ENCODE measurements at places on chromosomes 12 and 14.
A peak's percentile ranks its signal among the peaks of the same experiment; 100 is the strongest.

DNA sequence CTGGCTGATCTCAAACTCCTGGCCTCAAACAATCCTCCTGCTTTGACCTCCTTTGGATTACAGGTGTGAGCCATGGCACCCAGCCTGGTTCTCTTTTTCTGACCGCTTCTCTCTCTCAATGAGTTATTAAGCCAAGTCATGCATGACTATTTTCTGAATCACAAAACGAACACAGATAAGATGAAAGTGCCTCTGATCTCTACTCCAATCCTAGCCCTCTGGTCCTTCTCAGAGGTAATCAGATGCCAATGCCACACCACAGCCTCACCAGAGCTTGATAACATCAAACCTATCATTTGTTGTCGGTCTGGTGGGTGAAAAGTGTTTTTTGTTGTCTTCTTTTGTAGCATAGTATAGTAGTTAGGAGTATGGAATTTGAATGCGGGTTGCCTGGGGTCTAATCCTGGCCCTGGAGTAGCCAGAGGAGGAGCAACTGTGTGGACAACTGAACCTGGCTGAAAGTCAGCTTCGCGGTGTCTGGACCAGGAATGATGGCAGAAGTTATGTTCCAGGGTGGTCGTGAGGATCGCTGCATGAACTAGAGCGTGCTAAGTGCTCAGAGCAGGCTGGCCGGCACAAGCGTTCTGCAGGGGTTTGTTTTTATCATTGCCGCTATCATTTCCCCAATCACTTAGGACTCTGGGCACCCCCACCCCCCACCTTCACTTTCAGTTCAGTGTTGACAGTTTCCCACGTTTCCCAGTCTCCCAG lies 77.9 kb downstream of the SPRING1 start:
- DNase-seq: no peak

DNA sequence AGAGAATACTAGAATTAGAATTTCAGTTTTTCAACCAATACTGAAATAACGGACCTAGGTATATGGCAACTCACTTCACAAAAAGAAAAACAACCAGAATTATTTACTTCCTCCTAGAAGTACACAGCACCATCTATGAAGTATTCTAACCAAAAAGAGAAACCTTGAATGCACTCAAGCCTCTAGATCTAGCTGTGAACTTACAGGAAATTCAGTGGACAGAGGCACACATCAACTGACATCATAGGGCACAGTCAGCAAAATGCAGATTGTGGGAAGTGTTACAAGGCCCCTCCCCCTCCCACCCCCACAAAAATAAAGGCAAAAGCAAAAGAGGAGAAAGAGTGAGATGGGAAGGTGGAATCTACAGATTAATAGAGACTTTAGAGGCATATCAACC lies 102.4 kb downstream of the TMTC1 start:
- DNase-seq: no peak

DNA sequence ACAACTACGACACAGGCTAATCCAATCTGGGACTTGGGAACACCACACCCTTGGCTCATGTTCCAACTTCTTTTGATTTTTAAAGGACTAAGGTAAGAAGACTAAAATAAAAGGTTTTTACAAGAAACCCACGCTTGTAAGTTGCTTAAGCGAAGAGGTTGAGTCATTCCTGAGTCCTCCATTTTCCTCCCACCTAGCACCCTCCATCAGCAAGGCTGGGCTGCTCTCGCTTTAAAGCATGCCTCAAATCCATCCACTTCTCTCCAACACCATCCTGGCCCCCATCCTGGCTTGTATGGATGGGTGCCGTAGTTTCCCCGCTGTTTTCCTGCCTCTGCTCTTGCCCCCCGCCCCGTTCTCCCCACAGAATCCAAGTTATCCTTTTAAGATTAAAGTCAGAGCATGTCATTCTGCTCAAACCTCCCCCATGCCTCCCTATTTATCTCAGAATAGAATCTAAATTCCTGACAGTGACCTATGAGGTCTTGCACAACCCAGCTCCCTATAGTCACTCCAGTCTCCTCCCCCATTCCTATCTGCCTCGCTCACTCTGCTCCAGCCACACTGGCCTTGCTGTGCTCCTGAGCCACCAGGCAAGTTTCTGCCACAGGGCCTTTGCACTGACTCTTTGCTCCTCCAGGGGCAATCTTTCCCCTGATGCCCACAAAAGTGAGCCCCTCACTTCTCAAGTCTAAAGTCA lies 34.5 kb downstream of the SCARB1 start:
- DNase-seq: no peak

DNA sequence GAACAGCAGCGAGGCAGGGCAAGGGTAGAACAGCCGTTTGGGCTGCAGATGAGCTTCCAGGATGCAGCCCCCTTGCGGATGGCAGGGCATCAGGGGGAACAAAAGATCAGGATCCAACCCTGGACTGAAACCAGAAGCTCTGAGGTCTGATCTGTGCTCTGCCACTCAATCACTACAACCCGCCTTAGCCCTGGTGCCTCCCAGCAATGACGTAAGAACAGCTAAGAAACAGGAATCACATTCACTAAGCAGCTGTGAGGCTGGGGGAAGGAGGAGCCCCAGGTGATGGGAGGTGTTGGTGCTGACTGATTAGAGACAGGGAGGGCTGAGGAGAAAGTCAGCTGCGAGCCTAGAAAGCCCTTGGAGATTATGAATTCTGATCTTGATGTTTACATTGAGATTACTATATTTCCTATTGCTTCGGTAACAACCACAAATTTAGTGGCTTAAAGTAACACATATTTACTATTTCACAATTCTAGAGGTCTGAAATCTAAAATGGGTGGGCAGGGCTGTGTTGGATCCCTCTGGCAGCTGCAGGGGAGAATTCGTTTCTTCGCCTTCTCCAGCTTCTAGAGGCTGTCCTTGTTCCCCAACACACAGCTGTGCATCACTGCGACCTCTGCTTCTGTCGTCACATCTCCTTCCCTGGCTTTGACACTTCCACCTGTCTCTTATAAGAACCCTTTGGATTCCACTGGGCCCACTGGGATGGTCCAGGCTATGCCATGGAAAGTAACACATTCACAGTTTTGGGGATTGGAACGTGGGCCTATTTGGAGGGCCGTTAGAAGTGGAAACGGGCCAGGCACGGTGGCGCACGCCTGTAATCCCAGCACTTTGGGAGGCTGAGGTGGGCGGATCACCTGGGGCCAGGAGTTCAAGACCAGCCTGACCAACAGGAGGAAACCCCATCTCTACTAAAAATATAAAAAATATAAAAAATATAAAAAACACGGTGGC lies 6.1 kb upstream of the CD9 start:
- no peak for DNase-seq

DNA sequence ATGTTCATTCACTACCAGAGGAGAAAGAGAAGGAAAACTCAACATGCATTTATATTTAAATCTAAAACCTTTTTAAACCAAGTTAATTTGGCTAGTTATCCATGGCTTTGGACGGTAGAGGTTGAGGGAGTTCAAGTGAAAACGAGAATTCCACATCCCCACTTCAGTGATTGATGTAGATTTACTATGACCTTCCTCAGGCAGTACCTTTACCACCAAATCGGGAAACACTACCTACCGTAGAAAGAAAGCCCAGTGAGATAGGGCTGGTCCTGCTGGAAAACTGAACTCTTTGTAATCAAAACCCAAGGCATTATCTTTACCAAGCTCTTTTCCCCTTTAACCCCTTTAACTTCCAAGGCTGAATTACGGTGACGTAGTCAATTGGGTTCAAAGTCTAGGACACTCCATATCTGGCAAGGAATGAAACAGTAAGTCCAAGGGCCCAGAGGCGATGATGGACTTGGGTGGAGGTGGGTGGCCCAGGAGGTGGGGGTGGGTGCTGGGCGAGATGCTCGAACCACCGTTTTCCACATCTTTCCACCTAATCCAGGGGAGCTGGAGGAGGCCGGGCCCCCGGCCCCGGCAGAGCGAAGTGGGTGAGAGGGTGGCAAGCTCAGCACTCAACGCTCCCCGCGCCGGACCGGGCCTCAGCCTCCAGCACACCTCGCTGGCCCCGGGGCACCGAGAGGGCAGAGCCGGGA lies 618 bp downstream of the SEC23A start:
- no peak for DNase-seq

GRCh38 chr14:64914237-64915028 lies at the start of gene CHURC1:
TSS of gene CHURC1 (plus strand) at chr14:64914455. CDS start at chr14:64914496, 41 bp downstream.
- peak; percentile 99 for DNase-seq

GRCh38 chr12:45034861-45035265 lies 16.0 kb downstream of the DBX2 start:
- DNase-seq: no peak

DNA sequence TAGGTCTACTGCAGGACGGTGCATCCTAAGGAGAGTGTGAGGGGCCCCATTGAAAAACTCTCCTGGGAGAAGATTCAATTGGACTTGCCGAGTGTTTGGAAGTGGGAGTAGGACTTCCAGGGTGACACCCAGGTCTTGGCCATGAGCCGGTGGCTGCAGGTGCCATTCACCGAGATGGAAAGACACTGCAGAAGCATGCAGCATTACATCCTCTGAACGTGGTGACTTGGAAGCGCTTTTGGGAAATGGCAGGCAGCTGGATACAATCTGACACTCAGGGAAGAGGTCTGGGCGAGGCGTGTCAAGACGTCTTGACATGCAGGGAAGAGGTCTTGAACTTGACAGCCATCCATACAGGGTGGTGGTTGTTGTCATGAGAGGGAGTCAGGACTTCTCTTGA lies 126.9 kb downstream of the PAPOLA start:
- no peak for DNase-seq

- DNase-seq: no peak
Measured at GRCh38 chr14:68704736-68705720, 87.8 kb downstream of the ZFP36L1 start.

GRCh38 chr12:3243376-3244084 lies 166.4 kb downstream of the TSPAN9 start:
- DNase-seq: no peak

GRCh38 chr12:58306266-58307000 lies 365.1 kb downstream of the ATP23 start:
- no peak for DNase-seq

- DNase-seq: no peak
Measured at GRCh38 chr12:20128928-20129327, 239.4 kb upstream of the PDE3A start.

GRCh38 chr14:88488897-88489296 lies 65.9 kb downstream of the PTPN21 start:
- DNase-seq: no peak

DNA sequence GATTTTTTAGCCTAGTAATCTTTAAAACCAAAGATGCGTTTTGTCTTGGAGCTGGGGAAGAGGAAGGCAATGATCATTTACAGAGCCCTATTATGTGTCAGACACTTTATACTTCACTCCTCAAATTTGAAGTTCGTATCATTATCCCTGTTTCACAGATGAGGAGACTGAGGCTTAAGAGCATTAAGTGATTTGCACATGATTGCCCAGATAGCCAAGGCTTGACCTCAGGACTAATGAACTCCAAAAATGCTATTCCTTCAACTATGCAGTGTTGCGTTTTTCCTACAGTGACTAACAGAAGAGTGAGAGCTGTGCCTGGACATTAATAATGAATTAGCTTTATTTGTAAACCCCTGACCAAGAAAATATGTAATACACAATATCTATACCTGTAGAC lies 136.8 kb upstream of the EEA1 start:
- no peak for DNase-seq

GRCh38 chr14:74488786-74489397 lies 4.2 kb downstream of the NPC2 start:
- no peak for DNase-seq

DNA sequence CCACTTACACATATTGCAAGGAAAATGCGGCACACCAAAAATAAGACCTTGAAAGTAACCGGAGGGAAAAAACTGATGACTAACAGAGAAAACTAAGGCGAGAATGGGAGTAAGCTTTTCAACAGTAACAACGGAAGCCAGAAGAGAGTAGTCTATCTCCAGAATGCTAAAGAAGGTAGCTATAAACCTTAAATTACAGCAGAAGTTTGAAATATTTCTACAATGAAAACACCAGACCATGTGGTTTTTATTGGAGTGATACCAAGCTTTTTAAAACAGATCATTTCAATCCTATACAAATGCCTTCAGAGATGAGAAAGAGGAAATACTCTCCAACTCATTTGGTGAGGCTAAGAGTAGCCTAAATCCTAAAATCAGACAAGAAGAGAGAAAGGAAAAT lies 209.5 kb downstream of the ANO6 start:
- DNase-seq: no peak

- no peak for DNase-seq
Measured at GRCh38 chr12:26712892-26713291, 120.1 kb downstream of the ITPR2 start.

DNA sequence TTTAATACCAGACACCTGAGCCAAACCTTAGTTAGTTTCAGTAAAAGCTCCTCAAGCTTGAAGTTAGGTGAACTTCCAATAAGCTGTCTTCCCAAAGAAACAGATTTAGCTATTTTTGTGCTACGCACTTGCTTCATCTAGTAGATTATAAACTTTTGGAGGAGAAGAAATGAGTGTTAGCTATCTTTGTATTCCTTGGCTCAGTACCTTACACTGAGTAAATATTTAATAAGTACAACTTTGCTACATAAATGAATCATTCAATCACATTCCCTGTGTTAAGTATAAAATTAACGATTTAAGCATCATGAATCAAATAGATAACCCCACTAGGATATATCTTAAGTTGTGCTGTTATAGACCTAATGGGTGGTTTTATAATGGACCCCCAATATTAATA lies 307.0 kb downstream of the PCNX1 start:
- no peak for DNase-seq

DNA sequence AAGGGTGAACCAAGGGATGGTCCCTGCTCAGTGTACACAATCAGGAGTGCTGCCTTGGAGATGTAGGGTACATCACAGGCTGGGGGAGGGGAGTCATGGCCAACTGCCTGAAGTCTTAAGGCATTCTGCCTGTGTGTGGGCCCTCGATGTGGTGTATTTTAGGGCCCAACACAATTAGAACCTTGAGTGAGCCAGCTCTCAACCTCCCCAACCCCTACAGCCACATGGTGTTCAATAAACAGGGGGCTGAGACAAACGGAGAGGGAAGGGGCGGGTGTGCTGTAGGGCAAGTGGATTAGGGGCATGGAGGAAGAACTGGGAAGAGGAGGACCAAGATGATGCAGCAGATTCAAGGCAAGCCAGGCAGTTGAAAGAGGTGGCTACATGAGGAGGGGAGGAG lies 8.6 kb upstream of the CHD4 start:
- DNase-seq: no peak

- DNase-seq: no peak
Measured at GRCh38 chr12:52151837-52152783, 39.7 kb downstream of the KRT80 start.

DNA sequence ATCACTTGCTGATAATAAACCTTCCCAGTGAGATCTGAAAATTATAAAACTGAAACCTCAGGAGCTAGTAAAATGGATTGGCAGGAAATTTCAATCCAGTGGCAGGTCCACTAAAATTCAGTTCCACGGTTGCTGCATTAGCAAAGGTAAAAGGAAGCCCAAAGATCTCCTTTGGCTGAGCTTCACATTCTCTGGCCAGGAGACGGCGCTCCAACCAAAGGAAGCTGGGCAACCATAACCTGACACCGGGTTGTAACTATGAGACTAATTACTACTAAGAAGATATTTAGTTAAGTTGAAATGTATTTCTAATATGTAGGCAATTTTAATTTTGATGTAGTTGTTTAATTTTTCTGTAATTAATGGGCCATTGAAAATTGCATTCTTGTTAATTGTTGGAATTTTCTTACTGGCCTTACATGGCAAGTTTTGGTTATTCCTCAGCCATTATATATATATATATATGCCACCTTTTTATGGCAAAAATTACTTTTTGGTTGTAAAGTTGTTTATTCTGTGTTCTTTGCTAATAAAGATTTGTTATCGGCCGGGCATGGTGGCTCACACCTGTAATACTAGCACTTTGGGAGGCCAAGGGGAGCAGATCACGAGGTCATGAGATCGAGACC lies 17.0 kb downstream of the OR8S1 start:
- no peak for DNase-seq
